ENCODE measurements at places on chromosomes 7 and 10. TPM values are rescaled to one million over a fixed set of nuclear protein-coding genes. Genes with fewer than 3 reads are reported as not detected.

The DMTF1 gene
- 177 TPM for polyA plus RNA-seq

The EVX1 gene
- polyA plus RNA-seq = not detected

The PAX4 gene
- polyA plus RNA-seq = not detected

The NEURL1 gene
- 0.05 TPM for polyA plus RNA-seq

The SFTPA1 gene
- polyA plus RNA-seq = not detected

DNA sequence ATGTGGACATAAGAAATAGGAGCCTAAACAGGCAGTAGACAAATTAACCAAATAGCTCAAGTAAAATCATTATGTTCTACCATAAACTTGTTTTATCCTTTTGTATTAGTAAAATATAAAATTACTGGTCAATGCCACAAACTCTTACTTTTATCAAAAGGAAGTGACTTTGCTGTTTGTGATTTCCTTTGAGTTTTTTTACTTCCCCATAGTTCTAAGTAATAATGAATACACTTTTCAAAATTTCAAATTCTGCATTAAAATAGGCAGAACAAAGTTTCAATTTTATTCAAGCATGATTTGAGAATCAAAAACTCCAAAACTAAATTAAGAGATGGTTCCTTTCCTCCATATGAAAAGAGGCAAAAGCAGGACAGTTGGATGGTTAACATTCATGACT lies 139.7 kb upstream of the ABCB5 start:
- H3K4me1 ChIP-seq = no peaks in the 10 kb centered on the region
- no peak for DNase-seq
- no peaks in the 10 kb centered on the region for H3K36me3 ChIP-seq
- 0 out of 2 replicates have a peak, but pooled peaks cover 5% of the 10 kb centered on the region for H3K27me3 ChIP-seq
- H3K27ac ChIP-seq = no peak overlapping the region

GRCh38 chr10:47364366-47364765 lies 16.2 kb downstream of the RBP3 start:
- H3K27ac ChIP-seq = no peak overlapping the region
- DNase-seq = no peak
- no peak overlapping the region for H3K4me3 ChIP-seq
- no peaks in the 10 kb centered on the region for H3K27me3 ChIP-seq
- H3K4me1 ChIP-seq = peaks cover 8% of the 10 kb centered on the region
- no peaks in the 10 kb centered on the region for H3K36me3 ChIP-seq

- H3K4me1 ChIP-seq = no peaks in the 10 kb centered on the region
- no peaks in the 10 kb centered on the region for H3K36me3 ChIP-seq
- no peak overlapping the region for H3K27ac ChIP-seq
- no peak overlapping the region for H3K4me3 ChIP-seq
- no peaks in the 10 kb centered on the region for H3K27me3 ChIP-seq
- no peak for DNase-seq
These were observed 91.4 kb downstream of the IPMK start for GRCh38 chr10:58175990-58176900.

- no peaks in the 10 kb centered on the region for H3K27me3 ChIP-seq
- no peak overlapping the region for H3K4me3 ChIP-seq
- no peak for DNase-seq
- peaks cover 1% of the 10 kb centered on the region for H3K4me1 ChIP-seq
These were observed 71.5 kb downstream of the CYTH3 start for GRCh38 chr7:6200971-6201370.

GRCh38 chr7:124201768-124202349 lies 169.0 kb upstream of the TMEM229A start:
- H3K27ac ChIP-seq = no peak overlapping the region
- H3K4me1 ChIP-seq = no peaks in the 10 kb centered on the region
- no peak for DNase-seq
- no peaks in the 10 kb centered on the region for H3K27me3 ChIP-seq
- no peak overlapping the region for H3K4me3 ChIP-seq
- no peaks in the 10 kb centered on the region for H3K36me3 ChIP-seq

- no peak overlapping the region for H3K4me3 ChIP-seq
- no peaks in the 10 kb centered on the region for H3K36me3 ChIP-seq
- H3K4me1 ChIP-seq = no peaks in the 10 kb centered on the region
- no peak overlapping the region for H3K27ac ChIP-seq
- DNase-seq = no peak
These were observed 92.5 kb upstream of the VIPR2 start for GRCh38 chr7:159237022-159237653.

- no peak overlapping the region for H3K27ac ChIP-seq
- H3K36me3 ChIP-seq = no peaks in the 10 kb centered on the region
- no peaks in the 10 kb centered on the region for H3K27me3 ChIP-seq
- no peak for DNase-seq
These were observed 509.9 kb downstream of the LRMDA start for GRCh38 chr10:75941223-75941801.

- no peak overlapping the region for H3K4me3 ChIP-seq
- no peaks in the 10 kb centered on the region for H3K27me3 ChIP-seq
- no peak for DNase-seq
- no peaks in the 10 kb centered on the region for H3K36me3 ChIP-seq
These were observed 16.0 kb downstream of the GRIFIN start for GRCh38 chr7:2460188-2460587.

DNA sequence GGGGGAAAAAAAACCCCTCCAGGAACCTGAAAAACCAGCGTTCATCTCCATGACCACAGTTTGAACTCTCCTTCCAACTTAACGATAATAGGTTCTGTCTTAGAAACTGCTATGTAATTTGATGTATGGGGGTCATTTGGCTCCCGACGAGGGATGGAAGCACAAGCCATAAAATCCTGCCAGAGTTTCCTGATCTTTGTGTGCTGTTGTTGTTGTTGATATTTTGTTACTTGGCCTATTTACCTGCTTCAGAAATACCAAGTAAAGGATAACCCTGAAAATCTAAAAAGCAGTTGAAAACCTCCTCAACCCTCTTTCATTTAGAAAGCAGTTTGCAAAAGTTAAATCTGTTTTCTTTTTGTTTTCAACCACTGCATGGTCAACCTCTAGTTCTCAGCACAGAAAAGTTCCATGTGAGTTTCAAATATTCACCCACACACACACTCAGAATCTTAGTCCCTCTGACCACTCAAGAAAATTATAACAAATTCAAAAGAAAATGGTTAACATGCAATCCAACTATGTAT lies 9.3 kb upstream of the HOXA2 start:
- H3K36me3 ChIP-seq = no peaks in the 10 kb centered on the region
- no peak for DNase-seq
- peaks cover 94% of the 10 kb centered on the region for H3K27me3 ChIP-seq
- H3K4me3 ChIP-seq = no peak overlapping the region

DNA sequence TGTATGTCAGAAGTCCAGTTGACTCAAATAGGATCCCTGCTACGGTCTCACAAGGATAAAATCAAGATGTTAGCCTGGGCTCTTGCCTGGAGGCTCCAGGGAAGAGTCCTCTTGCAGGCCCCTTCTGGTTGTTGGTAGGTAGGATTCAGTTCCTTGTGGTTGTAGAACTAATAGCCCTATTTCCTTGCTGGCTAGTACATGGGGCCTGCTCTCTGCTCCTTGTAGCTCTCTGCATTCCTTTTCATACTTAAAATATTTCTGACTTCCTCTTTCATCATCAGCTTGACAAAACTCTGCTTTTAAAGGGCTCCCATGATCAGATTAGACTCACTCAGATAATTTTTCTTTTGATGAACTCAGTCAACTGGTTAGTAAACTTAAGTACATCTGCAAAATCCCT lies 756.7 kb downstream of the GATA3 start:
- no peaks in the 10 kb centered on the region for H3K27me3 ChIP-seq
- H3K36me3 ChIP-seq = no peaks in the 10 kb centered on the region
- no peaks in the 10 kb centered on the region for H3K4me1 ChIP-seq

DNA sequence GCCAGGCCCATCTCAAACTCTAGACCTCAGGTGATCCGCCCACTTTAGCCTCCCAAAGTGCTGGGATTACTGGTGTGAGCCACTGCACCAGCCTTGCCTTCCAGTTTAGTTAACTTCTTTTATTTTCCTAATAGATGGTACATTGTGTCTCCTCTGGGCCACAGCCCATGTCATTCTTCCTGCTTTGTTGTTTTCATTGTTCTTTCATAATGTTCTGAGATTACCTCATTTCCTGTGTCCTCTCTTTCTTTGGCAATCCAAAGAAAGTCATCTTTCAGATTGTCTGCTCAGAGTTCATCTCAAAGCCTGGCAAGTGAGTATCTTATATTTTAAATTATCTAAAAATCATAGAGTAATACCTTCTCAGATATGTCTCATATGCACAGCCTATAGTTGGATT lies at the start of gene OLAH:
TSS of gene OLAH (plus strand) at position 270 of the 400 bp plus-strand sequence. CDS start 3,346 bp downstream, outside the sequence.
- no peak for DNase-seq
- H3K36me3 ChIP-seq = no peaks in the 10 kb centered on the region
- H3K27ac ChIP-seq = no peak within 1 kb of the TSS
- H3K4me3 ChIP-seq = no peak within 1 kb of the TSS

DNA sequence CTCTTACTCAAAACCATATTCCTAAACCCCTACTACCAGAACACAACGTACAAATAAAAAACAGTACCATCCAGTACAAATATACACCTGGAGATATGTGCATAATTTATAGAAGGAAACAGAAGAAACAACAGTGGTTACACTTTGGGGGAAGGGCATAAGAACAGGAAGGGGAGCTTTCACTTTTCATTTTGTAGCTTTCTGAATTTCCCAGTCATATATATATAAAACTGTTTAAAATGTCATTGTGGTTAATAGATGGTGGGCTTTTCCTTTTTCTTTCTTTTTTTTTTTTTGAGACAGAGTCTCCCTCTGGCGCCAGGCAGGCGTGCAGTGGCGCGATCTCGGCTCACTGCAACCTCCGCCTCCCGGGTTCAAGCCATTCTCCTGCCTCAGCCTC lies 47.2 kb downstream of the MALSU1 start:
- H3K27me3 ChIP-seq = no peaks in the 10 kb centered on the region
- peaks cover 62% of the 10 kb centered on the region for H3K4me1 ChIP-seq
- H3K36me3 ChIP-seq = peaks cover 53% of the 10 kb centered on the region

- no peak for DNase-seq
- H3K27me3 ChIP-seq = no peaks in the 10 kb centered on the region
- H3K36me3 ChIP-seq = no peaks in the 10 kb centered on the region
- 0 out of 2 replicates have a peak, but pooled peaks cover under 1% of the 10 kb centered on the region for H3K4me1 ChIP-seq
- no peak overlapping the region for H3K4me3 ChIP-seq
These were observed 110.6 kb upstream of the IMMP2L start for GRCh38 chr7:111672901-111673300.

GRCh38 chr7:51080622-51081269 lies 235.9 kb downstream of the COBL start:
- H3K4me3 ChIP-seq = no peak overlapping the region
- no peak for DNase-seq
- H3K36me3 ChIP-seq = no peaks in the 10 kb centered on the region
- H3K27ac ChIP-seq = no peak overlapping the region
- H3K4me1 ChIP-seq = no peaks in the 10 kb centered on the region

GRCh38 chr10:112184052-112184371 lies 447 bp upstream of the GPAM start:
- peaks cover 20% of the 10 kb centered on the region for H3K36me3 ChIP-seq
- H3K27me3 ChIP-seq = no peaks in the 10 kb centered on the region
- no peak for DNase-seq

DNA sequence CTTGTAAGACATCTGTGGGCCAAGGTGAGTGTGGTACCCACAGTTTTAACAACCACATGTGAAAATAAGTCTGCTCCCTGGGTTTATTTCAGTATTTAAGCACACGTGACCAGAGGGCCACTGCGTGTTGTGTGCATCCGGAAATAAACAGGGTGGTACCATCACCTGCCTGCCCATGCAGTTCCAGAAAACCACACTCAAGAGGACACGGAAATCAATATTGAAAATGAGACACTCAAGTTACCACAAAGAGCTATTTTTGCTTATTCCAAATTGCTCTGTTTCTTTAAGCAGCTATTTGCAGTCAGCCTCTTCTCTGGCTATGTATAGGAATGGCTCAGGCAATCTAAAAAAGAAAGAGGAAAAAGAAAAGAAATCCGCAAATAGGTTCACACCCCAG lies 71.8 kb upstream of the LOXL4 start:
- H3K36me3 ChIP-seq = no peaks in the 10 kb centered on the region
- 0 out of 2 replicates have a peak, but pooled peaks cover 5% of the 10 kb centered on the region for H3K4me1 ChIP-seq
- H3K27me3 ChIP-seq = no peaks in the 10 kb centered on the region

DNA sequence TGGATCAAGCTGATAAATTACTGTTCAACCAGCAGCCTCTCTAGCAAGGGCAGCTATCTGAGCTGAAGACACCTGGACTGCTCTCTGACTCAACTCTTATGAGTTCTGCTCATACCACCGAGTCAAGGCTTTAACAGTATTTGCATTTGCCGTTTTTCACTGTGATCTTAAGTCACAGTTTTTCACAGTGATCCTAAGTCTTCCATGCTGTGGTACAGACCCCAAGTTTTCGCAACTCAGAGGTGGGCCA lies 31.3 kb downstream of the PIP4K2A start:
- H3K36me3 ChIP-seq = no peaks in the 10 kb centered on the region
- DNase-seq = no peak
- H3K4me1 ChIP-seq = peaks cover 30% of the 10 kb centered on the region
- H3K27ac ChIP-seq = peak overlapping the region; percentile 69
- no peaks in the 10 kb centered on the region for H3K27me3 ChIP-seq

DNA sequence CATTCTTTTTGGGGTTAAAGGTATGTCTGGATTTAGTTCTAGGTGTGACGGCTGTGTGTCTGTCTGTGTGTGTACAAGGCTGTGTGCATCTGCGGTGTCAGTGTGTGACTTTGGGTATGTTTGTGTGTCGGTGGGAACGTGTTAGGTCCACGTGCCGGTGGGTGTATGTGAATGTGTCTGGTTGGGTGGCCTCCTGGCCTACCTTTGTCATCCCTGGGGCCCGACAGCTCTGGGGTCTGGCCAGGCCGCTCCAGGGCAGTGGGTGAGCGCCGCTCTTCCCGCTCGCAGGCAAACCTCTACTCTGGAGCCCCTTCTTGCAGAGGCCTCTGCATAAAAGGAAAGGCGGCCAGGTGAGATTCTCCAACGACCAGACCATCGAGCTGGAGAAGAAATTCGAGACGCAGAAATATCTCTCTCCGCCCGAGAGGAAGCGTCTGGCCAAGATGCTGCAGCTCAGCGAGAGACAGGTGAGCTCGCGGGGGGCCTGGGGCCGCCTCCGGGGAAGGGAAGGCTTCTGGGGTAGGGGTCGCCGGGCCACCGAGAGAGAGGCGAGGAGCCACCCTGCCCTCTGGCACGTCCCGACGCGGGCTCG lies 2.4 kb downstream of the HHEX start:
- DNase-seq = no peak
- H3K27ac ChIP-seq = no peak overlapping the region
- no peak overlapping the region for H3K4me3 ChIP-seq

GRCh38 chr10:13352519-13352918 lies 4.4 kb upstream of the SEPHS1 start:
- peaks cover 8% of the 10 kb centered on the region for H3K4me1 ChIP-seq
- H3K36me3 ChIP-seq = no peaks in the 10 kb centered on the region
- DNase-seq = no peak

GRCh38 chr10:123389520-123389919 lies 235.3 kb downstream of the BUB3 start:
- no peaks in the 10 kb centered on the region for H3K4me1 ChIP-seq
- no peak for DNase-seq
- no peaks in the 10 kb centered on the region for H3K27me3 ChIP-seq
- no peak overlapping the region for H3K27ac ChIP-seq
- no peaks in the 10 kb centered on the region for H3K36me3 ChIP-seq

- no peaks in the 10 kb centered on the region for H3K36me3 ChIP-seq
- peaks cover 22% of the 10 kb centered on the region for H3K4me1 ChIP-seq
- no peak for DNase-seq
- no peak overlapping the region for H3K4me3 ChIP-seq
These were observed 8.9 kb downstream of the LCOR start for GRCh38 chr10:96840841-96841518.

All from SK-N-SH (cell line).